Stimulated activated CD4-positive, alpha-beta T cell treated with anti-CD3 and anti-CD28 coated beads, Interleukin-2, amount 100 ng/mL, for 48 hours (primary cell): ENCODE measurements at places on chromosomes 13 and 19.

- no peak for DNase-seq
Observed at GRCh38 chr13:89315287-89315686, 1644.1 kb downstream of the SLITRK5 start.

GRCh38 chr19:14450168-14450874 lies 17.2 kb downstream of the PKN1 start:
- peak; percentile 70 for DNase-seq

- DNase-seq, result no peak
Observed at GRCh38 chr13:26225896-26226617, 3.9 kb upstream of the RNF6 start.

- no peak for DNase-seq
Observed at GRCh38 chr13:33490461-33491327, 205.1 kb upstream of the STARD13 start.

DNA sequence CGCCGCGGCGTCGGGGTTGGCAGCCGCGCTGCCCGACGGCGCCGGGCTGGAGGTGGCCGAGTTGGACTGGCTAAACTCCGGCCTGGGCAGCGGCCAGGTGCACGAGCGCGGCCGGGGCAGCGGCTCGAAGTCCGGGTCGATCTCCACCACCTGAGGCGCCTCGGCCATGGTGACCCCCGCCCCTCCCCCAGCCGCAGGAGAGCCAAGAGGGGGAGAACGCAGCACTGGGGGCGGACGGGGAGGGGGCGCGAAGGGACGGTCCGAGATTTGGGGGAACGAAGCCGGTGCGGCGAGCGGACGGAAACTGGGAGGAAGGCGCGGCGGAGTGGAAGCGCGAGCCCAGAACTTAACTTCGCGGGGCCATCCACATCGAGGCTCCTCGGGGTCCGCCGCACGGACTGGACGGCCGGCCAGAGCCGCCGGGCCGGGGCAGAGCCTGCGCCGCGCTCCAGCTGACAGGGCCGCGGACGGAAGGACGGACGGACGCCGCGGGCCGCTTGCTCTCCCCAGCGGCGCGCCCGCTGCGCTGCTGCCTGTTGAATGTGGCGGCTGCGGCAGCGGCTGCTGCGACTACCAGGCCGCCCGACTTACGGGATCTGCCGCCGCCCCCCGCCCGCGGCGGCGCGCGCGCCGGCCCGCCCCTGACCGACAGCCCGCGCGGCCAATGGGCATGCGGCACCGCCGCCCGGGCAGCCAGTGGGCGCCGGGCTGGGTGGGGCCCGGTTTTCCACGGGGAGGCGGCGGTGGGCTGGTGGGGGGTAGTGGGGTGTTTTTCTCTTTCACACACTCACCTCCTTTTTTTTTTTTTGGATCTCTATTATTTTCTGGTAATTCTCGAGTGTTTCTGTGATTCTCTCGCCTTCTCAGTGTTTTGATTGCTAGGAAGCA lies at the start of gene FOXO1:
Gene FOXO1 (minus strand): TSS at position 597 of the 888 bp plus-strand sequence. CDS start 429 bp downstream, at position 168.
- peak; percentile 84 for DNase-seq

DNA sequence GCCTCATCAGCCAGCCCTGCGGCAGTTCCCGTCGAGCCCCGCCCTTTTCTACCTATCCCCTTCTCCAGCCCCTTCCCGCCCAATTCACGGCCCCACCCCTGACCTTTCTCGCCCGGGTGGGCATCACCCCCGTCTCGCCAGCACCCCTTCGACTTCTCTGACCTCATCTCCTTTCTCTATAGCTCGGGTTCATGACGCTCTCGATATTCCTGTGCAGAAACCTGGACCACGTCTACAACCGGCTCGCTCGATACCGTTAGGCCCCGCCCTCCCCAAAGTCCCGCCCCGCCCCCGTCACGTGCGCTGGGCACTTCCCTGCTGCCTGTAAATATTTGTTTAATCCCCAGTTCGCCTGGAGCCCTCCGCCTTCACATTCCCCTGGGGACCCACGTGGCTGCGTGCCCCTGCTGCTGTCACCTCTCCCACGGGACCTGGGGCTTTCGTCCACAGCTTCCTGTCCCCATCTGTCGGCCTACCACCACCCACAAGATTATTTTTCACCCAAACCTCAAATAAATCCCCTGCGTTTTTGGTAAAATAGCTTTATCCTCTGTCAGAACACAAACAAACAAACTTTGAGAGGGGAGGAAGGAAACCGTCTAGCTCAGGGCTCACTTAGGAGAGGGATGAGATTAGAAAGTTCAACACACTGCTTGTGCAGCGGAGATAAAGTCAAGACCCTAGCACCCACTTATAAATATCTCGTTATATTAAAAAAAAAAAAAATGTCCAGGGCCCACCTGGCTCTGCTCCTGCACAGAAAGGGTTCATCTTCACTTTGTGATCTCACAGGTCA lies 5.1 kb downstream of the CD37 start:
- DNase-seq, result no peak

- no peak for DNase-seq
Observed at GRCh38 chr13:27252467-27252866, 1.1 kb downstream of the RPL21 start.
